ENCODE measurements at places on chromosomes 1 and 21.

GRCh38 chr1:4058706-4059105 lies 158.6 kb upstream of the C1orf174 start:
- no peak for DNase-seq

- no peak for DNase-seq
Measured at GRCh38 chr1:116322752-116323405, 50.2 kb upstream of the ATP1A1 start.

GRCh38 chr1:158084336-158084735 lies 90.9 kb downstream of the KIRREL1 start:
- no peak for DNase-seq

DNA sequence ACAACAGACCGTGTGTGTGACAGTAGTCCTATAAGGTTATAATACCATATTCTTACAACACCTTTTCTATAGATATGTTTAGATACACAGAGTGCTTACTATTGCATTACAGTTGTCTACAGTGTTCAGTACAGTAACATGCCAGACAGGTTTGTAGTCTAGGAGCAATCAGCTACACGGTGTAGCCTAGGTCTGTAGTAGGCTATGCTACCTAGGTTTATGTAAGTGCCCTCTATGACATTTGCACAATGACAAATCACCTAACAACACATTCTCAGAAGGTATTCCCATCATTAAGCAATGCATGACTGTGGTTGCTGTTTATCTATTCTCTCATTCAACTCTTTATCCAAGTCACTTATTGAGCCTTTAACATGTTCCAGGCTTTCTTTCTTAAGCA lies 1.8 kb upstream of the WLS start:
- no peak for DNase-seq

GRCh38 chr1:208393826-208394225 lies 149.6 kb upstream of the PLXNA2 start:
- no peak for DNase-seq

DNA sequence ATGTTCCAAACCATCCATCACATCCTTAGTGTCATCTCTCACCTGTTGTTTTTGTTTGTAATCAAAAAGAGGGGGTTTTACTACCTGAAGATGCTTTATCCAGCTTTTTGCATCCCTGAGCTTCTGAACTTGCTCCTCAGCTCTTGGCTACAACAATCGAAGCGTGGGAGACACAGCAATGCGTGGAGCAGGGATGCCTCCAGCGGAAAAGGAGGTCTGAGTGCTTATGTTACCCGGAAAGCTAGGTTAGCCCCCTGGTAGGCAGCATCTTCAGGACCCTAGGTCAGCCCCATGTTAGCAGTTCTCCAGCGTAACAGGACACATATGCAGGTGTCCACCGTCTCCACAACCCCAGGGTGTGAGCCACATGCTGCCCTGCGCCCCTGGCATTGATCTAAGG lies 141.5 kb downstream of the RRAGC start:
- no peak for DNase-seq

DNA sequence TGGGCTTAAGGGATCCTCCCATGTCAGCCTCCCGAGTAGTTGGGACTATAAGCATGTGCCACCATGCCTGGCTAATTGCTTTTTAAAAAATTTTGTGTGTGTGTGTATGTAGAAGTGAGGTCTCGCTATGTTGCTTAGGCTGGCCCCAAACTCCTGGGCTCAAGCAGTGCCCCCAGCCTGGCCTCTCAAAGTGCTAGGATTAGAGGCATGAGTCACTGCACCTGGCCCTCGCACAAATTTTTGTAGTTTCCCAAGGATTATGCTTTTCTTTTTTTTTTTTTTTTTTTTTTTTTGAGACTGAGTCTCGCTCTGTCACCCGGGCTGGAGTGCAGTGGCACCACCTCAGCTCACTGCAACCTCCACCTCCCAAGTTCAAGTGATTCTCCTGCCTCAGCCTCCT lies 144.4 kb upstream of the HNRNPU start:
- DNase-seq = no peak

GRCh38 chr1:117067533-117068370 lies 7.6 kb downstream of the TTF2 start:
- DNase-seq = peak; percentile 24

All from stimulated activated CD4-positive, alpha-beta T cell treated with anti-CD3 and anti-CD28 coated beads, Interleukin-4, amount 100 ng/mL, for 4 hours (primary cell).